ENCODE measurements at places on chromosomes 6 and 20.

- DNase-seq = peak; percentile 4
Measured at GRCh38 chr6:153634416-153634815, 404.6 kb upstream of the OPRM1 start.

- peak; percentile 68 for DNase-seq
Measured at GRCh38 chr6:36933102-36933501, 21.4 kb upstream of the PI16 start.

- peak; percentile 45 for DNase-seq
Measured at GRCh38 chr20:50543326-50543725, 33.1 kb downstream of the PTPN1 start.

DNA sequence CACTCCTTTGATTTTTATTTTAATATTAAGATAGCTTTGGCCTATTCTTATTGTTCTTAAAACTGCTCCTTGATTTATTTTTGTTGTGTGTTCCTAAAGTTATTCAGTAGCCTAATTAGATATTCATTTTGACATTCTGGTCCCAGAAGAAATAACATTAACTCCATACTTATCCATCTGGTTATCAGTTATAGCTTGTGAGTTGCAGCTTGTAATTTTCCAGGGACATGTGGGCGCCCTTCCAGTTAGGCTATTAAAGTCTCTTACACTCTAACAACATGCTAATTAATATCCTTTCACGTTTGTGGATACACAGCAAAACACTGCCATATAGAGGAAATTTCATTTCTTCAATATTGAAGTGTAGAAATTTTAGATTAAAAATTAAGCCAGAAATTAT is 987.5 kb downstream of the HACE1 start:
- DNase-seq = no peak
